ENCODE measurements at places on chromosomes 7 and 10.

GRCh38 chr7:153034791-153035190 lies 275.2 kb downstream of the ACTR3B start:
- no peak for DNase-seq

DNA sequence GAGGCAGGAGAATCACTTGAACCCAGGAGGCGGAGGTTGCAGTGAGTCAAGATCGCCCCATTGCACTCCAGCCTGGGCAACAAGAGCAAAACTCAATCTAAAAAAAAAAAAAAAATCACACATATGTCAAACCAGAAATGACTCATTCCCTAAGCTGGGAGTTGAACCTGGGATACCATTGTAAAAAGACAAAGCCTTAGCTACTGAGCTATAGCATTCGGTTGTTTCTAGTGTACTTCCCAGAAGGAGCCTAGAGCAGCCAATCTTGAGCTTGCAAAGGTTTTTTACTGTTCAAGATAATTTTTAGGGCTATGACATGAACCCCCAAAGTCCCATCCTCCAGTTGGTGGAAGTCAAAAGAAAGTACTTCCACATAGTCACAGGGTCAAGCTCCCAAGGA lies 87.9 kb downstream of the ZNF467 start:
- DNase-seq = no peak

DNA sequence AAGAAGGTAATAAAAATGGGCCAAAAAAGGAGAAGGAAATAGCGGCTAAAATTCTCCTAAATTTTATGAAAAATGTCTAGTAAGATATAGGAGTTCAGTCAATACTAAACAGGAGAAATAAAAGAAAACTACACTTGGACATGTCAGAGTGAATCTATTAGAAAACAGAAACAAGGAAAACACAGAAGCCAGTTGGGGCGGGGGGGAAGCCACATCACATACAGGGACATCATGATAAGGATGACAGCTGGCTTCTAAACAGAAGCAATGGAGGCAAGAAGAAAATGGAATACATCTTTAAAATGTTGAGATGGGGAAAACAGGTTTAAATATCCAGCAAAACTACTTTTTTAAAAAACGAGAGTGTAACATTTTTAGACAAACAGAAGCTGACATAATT lies 77.8 kb downstream of the CUBN start:
- DNase-seq = no peak

DNA sequence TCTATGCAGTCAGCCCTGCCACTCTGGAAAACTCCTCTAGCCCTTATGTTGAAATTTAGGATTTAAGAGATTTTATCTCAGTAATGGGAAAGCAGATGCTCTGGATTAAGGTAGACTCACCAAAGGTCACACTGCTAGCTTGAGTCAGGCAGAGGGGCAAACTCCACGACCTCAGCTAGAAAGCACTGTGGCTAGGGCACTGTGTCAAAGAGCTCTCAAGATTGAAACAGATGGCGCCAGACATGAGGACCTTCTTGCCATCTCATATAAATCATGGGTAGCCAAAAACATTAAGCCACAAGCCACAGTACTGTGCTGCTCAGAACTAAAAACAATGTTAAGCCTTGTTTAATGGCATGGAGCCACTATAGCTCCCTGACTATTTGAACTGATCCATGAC lies 188.7 kb downstream of the DNAJC1 start:
- no peak for DNase-seq

- no peak for DNase-seq
Observed at GRCh38 chr7:81408728-81409127, 361.1 kb downstream of the HGF start.

- no peak for DNase-seq
Observed at GRCh38 chr10:43046288-43046991, 30.4 kb upstream of the RET start.

- DNase-seq = no peak
Observed at GRCh38 chr7:39271402-39271801, 293.7 kb downstream of the POU6F2 start.

DNA sequence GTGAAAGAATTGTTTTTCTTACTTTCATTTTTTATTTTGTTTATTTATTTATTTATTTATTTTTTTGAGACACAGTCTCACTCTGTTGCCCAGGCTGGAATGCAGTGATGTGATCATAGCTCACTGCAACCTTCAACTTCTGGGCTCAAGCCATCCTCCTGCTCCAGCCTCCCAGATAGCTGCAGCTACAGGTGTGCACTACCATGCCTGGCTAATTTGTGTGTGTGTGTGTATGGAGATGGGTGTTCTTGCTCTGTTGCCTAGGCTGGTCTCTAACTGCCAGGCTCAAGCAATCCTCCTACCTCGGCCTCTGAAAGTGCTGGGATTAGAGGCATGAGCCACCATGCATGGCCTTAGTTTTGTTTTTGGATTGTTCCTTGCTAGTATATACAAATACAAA lies 55.4 kb upstream of the TRIM8 start:
- DNase-seq = no peak

DNA sequence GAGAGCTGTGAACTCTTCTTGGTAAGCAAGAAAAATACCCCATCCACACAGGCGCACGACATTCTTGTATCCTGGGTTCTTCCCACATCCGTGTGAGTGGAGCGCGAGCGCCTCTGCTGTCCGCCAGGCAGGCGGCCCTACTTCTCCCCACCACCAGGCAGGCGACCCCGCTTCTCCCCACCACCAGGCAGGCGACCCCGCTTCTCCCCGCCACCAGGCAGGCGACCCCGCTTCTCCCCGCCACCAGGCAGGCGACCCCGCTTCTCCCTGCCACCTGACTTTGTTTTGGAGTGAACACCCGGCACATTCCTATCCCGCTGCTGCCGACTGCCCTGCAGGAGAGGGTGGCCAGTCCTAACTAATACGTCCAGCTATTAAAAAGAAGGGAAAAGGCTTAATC lies 120.8 kb downstream of the NT5C2 start:
- no peak for DNase-seq

DNA sequence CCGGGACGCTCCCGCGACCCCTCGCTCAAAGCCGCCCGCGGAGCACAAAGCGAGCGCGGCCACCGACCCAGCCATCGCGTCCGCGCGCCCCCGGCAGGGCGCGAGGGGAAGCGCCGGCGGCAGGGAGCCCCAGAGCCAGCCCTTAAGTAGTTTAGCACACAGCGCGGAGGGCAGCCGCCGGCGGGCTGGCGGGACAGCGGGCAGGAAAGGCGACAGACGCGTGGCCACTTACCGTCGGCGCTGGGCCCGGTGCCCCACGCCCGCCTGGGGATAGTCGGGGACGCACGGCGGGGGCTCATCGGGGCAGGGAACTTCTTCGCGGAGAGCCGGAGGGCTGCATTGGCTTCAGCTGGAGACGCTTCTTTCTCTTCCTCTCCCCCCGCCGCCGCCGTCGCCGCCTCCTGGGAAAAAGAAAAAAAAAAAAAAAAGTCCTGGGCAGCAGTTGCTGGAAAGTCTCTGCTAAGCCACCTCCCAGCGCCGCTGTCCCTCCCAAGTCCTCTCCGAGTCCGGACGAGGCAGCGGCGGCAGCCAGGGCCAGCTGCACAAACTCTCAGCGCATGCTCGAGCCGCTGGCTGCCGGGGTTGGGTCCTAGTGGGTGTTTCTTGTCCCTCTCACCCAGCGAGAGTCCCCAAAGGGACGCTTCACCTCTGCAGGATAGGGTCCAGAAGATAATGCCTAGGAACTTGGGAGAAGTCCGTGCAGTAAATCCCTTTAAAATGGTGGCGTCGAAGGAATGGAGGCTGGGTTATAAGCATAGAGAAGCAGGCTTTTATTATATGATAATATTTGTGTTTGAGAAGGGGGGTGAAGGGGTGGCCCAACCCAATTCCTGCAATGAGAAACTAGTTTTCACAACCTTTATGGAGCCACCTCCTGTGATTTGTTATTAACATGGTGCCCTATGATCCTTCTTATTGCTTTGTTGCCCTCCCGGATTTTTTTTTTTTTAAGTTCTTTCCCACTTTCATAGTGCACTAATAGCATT lies at the start of gene TSPAN12:
Gene TSPAN12, minus strand, starts transcription at position 557 of the 986 bp plus-strand sequence. CDS start 1,381 bp downstream, outside the sequence.
- peak; percentile 78 for DNase-seq

GRCh38 chr10:131290781-131291180 lies 20.7 kb downstream of the TCERG1L start:
- no peak for DNase-seq

GRCh38 chr7:70321016-70321590 lies 722.8 kb downstream of the AUTS2 start:
- no peak for DNase-seq

GRCh38 chr10:82564353-82565196 lies 689.6 kb downstream of the NRG3 start:
- DNase-seq = no peak

GRCh38 chr7:136303162-136303561 lies 326.0 kb upstream of the MTPN start:
- DNase-seq = no peak

- no peak for DNase-seq
Observed at GRCh38 chr7:37670436-37670835, 13.1 kb upstream of the GPR141 start.

- DNase-seq = no peak
Observed at GRCh38 chr7:37142958-37143357, 305.7 kb downstream of the ELMO1 start.

GRCh38 chr10:124025660-124026588 lies 67.5 kb downstream of the CHST15 start:
- DNase-seq = no peak

DNA sequence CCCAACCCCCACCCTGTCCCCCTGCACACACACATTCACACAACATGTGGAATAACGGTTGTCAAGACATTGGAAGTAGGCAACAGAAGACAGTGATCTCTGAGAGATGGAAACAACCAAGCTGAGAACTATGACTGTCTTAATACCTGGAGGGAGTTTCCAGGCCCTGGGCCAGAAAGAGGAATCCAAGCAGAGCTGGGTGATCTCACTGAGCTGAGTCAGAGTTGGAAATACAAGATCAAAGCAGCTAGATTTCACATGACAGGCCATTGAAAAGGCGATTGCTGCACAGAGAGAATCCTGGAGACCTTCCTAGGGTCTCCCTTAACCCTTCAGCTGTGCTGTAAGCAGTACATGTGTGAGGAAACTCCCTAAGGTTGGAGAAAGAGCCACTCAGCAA lies 165.8 kb upstream of the PRSS1 start:
- DNase-seq = no peak

DNA sequence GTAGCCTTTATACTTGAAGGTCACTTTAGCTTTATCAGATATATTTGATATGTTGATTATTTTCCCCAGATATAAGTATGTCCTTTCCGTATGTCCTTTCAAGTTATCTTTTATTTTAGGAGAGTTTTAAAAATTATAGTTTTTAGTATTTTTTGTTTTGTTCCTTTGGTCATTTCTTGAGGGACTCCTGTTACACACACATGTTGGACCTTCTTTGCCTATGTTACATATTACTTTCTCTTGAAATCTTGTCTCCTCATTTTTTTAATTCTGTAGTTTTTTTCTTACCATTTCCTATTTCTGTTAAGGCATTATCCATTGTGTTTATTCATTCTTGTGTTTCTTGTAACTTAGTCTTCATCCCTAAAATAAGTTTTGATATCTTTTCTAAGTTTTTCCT lies 23.9 kb downstream of the GLCCI1 start:
- no peak for DNase-seq

DNA sequence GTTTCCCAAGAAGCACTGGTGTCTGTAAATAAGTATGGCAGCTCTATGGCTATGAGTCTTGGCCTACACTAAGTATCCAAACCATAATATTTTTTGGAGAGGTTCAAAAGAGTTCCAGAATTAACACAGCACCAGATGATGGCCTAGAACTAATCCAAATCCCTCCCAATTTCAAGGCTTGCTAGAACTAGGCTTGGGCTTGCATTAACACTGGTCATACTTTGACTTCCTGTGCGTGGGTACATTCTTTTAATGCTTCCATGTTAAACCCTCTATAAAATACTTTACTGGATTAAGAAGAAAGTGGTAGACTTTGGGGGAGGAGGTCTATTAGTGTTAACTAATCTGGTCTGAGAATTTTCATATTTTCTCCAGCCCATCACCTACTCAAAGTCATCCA lies 3.1 kb downstream of the AASS start:
- DNase-seq = no peak

GRCh38 chr10:115141254-115141653 lies 48.1 kb downstream of the ATRNL1 start:
- no peak for DNase-seq

- no peak for DNase-seq
Observed at GRCh38 chr7:88147949-88148348, 71.9 kb downstream of the SRI start.

- DNase-seq = no peak
Observed at GRCh38 chr10:75632805-75633462, 201.5 kb downstream of the LRMDA start.

- DNase-seq = no peak
Observed at GRCh38 chr10:113843972-113844485, 9.9 kb downstream of the DCLRE1A start.

GRCh38 chr7:135389971-135390370 lies 119.9 kb downstream of the CNOT4 start:
- DNase-seq = no peak

GRCh38 chr7:158564663-158565035 lies 23.0 kb downstream of the PTPRN2 start:
- no peak for DNase-seq

DNA sequence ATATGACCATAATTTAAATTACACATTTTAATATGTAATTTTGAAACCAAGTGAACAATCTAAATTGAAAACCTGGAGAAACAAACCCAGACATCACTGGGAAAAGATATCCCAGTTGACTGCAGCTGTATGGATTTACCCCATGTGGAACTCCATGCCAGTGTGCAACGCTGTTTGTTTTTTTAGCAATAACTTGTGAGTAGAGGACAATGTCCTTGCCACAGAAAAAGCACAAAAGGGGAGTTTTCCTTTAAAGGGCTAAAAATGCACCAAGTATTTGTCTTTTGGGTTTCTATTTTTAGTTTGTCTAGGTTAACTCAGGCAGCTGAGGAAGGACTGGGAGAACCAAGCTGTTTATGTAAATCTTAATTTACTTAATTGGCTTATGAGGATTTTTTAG lies 15.1 kb upstream of the COL17A1 start:
- DNase-seq = no peak

GRCh38 chr10:10125676-10126075 lies 892.0 kb upstream of the CELF2 start:
- DNase-seq = no peak

- no peak for DNase-seq
Observed at GRCh38 chr7:136688601-136689000, 179.9 kb upstream of the CHRM2 start.

- no peak for DNase-seq
Observed at GRCh38 chr7:47941136-47941844, 7.0 kb downstream of the PKD1L1 start.

- DNase-seq = no peak
Observed at GRCh38 chr7:151366166-151366879, 24.7 kb downstream of the NUB1 start.
